ENCODE measurements at places on chromosomes 7 and 10.

GRCh38 chr7:91182819-91183764 is 81.1 kb upstream of the FZD1 start:
- DNase-seq: no peak

GRCh38 chr7:32044739-32045138 is 25.5 kb downstream of the PDE1C start:
- no peak for DNase-seq

DNA sequence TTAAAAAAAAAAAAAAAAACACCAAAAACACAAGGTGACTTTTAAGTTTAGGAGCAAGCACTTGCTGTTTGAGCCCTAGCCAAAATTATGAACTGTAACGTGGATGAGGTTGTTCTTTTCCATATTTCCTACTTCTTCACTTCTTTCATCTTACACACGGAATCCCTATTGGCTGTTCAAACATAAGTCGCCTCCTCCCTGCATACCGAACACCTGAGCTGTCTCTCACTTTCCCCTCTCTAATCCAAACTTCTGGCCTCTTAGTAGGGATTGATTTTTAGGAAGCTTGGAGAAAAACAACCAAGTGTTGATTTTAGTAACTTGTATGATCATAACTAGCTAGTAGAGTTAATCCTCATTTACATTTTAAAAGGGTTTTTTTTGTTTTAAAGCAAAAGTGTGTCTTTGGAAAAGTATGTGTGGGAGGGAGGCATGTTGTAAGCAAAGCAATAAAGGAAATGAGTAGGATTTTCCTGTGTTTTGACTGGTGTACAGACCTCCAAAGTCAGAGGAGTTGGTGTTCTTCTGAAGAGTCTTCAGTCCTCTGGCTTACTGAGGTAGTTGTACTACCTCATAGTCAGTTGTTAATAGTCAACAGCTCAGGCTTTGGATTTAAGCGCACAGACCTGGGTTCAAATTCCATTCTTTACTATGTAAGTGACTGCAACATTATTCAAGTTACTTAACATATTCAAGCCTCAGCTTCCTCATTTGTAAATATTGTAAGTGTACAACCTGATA is 39.3 kb downstream of the RABGEF1 start:
- no peak for DNase-seq

- DNase-seq: no peak
Measured at GRCh38 chr7:102832674-102833073, 80.1 kb upstream of the LRRC17 start.

- DNase-seq: no peak
Measured at GRCh38 chr7:106270122-106270977, 14.4 kb downstream of the NAMPT start.

DNA sequence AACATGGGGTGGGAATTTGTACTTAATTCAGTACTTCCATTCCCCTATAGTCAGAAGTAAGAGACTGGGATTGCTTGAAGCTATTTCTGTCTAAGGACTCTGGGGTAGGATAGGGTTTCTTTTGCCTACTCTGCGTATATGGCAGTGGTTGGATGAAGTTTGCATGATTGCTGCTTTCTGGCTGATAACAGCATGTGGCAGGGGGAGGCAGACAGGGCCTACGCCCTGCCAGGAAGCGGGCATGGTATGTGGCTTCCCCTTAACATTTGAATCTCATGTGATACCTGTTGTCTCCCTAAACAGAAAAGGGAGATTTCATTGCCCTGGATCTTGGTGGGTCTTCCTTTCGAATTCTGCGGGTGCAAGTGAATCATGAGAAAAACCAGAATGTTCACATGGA is 57.1 kb downstream of the TACR2 start:
- DNase-seq: no peak

GRCh38 chr7:34886856-34887255 is 150.4 kb downstream of the DPY19L1 start:
- no peak for DNase-seq

GRCh38 chr10:19730167-19730906 is 85.9 kb upstream of the PLXDC2 start:
- no peak for DNase-seq

GRCh38 chr7:88617185-88617584 is 142.3 kb upstream of the ZNF804B start:
- DNase-seq: no peak

GRCh38 chr7:74094224-74095101 is 10.9 kb downstream of the LIMK1 start:
- peak; percentile 83 for DNase-seq

DNA sequence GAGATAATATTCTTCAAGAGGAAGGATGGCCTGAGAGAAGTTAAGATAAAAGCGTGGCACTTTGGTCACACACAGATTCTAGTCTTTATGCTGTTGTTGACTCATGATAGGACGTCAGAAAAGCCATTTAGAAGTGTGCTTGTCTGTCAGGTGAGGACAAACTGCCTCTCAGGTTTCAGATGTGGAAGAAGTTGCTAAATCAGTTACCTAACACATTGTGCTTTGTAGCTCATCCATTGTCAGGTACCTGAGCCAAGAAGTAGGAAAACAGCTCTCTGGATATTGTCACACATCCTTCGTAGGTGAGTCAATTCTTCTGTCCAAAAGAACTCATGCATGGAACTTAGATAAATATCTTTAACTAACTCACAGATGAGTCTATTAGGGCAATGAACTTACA is 49.5 kb upstream of the PHYHIPL start:
- DNase-seq: no peak

GRCh38 chr10:56844978-56845529 is 484.0 kb upstream of the ZWINT start:
- DNase-seq: no peak

GRCh38 chr7:28144266-28144665 is 36.3 kb downstream of the JAZF1 start:
- no peak for DNase-seq

- DNase-seq: no peak
Measured at GRCh38 chr7:155181768-155182167, 111.6 kb downstream of the HTR5A start.

GRCh38 chr7:112752576-112752975 is 37.6 kb downstream of the TMEM168 start:
- no peak for DNase-seq

- DNase-seq: no peak
Measured at GRCh38 chr10:117553815-117554172, 11.2 kb downstream of the EMX2 start.

- DNase-seq: no peak
Measured at GRCh38 chr10:108424656-108425055, 1260.2 kb upstream of the SORCS1 start.

- DNase-seq: no peak
Measured at GRCh38 chr7:103632972-103633371, 187.0 kb upstream of the SLC26A5 start.

GRCh38 chr7:50346545-50347497 is 42.3 kb downstream of the IKZF1 start:
- no peak for DNase-seq

- no peak for DNase-seq
Measured at GRCh38 chr10:43128331-43128730, 9.9 kb upstream of the CSGALNACT2 start.

DNA sequence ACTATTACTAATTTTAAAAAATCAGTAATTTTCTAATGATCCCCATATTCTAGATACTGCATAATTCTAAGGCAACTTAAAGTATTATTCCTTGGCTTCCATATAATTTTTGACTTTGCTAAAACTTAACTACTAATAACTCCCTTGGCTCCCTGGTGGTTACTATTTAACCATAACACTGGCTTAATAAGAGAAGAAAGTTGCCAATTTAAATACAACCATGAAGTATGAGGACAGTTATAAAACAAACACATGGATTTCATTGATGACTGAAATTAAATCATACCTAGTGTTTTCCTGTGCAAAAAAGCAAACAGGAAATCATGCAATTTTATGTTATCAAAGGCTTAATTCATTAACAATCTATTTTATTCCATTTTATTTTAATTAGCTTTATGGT is 1073.9 kb downstream of the GRM8 start:
- no peak for DNase-seq

- DNase-seq: no peak
Measured at GRCh38 chr7:70285854-70286253, 687.6 kb downstream of the AUTS2 start.

DNA sequence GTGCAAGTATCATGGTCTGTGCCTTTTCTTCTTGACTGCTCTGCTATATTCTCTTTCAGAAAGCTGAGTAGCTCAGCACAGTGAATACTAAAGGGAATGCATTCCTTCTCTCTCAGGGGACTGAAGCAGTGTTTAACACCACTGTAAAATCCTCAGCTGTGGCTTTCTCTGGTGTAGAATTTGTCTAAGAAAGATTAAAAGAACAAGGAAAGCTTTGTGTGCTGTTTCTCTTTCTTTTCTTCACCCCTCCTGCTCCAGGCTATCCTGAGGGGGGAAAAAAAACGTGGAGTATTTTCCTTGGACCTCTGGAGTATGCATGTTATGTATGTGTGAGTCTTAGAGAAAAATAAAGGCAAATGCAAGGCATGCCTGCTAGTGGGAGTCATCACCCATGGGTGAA is 383.9 kb downstream of the AUTS2 start:
- no peak for DNase-seq

- no peak for DNase-seq
Measured at GRCh38 chr10:21171197-21171935, 274.3 kb upstream of the NEBL start.

GRCh38 chr7:66211429-66211828 is 6.3 kb downstream of the TPST1 start:
- no peak for DNase-seq

DNA sequence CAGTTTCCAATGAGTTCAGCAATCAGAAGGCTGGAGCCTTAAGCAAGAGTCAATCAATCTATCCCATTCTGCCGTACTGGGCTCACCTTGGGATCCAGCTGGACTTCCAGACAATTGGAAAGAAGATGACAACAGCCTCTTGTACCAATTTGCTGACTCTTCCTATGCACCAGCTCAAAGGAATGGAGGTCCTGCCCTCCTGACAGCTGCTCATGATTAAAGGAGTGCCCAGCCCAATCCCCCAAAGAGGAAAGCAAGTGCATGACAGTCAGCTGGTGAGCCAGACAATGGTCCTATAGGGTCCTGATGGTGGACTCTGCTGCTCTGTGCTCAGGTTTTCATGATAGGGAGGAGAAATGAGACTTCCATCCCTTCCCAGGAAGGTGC is 25.1 kb downstream of the VSTM4 start:
- no peak for DNase-seq

DNA sequence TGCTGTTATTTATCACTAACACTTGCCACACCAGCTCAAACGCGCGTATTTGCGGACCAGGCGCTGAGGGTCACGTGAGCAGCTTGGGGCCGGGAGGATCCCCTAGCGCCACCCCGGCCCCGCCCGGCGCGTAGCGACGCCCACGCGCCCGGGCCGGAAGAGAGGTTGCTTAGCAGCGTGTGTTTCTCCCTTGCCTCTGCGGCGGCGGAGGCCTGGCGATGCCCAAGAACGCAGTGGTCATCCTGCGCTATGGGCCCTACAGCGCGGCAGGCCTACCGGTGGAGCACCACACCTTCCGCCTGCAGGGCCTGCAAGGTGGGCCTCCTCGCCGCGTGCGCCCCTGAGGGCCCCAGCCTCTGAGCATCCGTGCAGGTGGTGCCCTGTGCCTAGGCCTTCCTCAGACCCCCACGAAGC is at the start of gene C10orf53:
Gene C10orf53, plus strand, starts transcription at position 172 of the 414 bp plus-strand sequence. Its CDS starts 47 bp downstream, at position 219.
- DNase-seq: no peak

GRCh38 chr10:43115881-43116595 is 22.2 kb upstream of the CSGALNACT2 start:
- DNase-seq: no peak

DNA sequence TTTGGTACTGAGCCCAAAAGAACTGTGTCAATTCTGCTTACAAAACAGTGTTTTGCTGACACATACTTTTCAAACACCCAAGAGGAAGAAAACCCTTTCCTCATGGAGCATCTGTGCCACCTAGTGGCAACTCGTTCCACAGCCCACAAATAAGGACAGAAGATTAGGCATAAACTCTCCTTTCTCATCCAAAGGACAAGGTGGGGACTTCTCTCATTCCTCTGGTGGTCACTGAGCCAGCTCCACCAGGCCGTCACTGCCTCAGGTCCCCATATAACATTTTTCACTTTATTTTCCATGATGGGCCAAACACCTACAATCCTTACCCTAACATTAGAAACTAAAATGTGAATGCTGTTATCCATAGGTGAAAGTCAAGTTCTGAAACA is 76.9 kb downstream of the RNF216 start:
- peak; percentile 92 for DNase-seq

GRCh38 chr7:100220586-100221230 is 959 bp downstream of the PVRIG start:
- DNase-seq: no peak

DNA sequence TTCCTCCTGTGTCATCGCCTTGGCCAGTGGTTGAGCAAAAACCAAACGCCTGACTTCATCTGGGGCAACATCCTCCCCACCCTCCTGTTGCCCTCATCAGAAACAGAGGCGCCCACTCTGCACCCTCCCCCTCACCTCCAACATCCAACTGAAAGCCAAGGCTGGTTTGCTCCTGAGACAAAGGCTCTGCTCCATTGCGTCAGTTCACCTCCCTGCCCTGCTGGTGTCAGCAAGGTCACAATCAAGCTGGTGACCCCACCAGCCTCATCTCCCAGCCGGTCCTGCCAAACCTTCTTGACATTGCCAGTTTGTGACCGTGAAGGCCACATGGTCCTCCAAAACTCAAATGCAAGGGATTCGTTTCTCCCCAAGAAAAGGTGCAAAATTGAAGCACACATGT is 131.7 kb upstream of the ADAM12 start:
- no peak for DNase-seq

- DNase-seq: no peak
Measured at GRCh38 chr10:130418731-130419130, 282.5 kb downstream of the GLRX3 start.

Data from Karpas-422 (cell line).